GM23338 (cell line): ENCODE measurements at places on chromosomes 6 and 20.

DNA sequence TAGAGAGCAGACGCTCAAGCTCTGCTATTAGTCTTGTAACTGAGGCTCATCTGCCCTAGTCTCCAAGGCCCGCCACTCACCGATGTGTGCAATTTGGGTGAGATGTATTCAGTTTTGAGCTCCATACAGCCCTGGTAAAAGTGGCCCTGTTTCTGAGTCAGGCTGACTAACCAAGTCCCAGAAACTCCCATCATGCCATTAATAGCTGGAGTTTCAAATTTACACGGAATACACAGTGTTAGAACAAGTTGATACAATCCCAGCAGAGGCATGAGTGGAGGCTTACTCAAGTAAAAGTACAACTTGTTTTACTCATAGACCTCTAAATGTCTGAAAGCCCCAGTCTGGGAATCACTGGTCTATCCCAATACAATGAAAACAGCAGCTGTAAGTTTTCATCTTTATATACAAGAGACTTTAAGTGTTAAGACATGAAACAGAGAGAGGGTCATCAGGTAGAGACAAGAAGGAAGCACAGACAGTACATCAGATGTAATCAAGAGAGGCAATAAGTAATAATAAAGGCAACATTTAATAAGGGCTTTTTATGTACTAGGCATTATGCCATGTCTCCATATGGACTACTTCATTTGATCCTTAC lies 42.4 kb downstream of the RTN4IP1 start:
- no peak for DNase-seq

DNA sequence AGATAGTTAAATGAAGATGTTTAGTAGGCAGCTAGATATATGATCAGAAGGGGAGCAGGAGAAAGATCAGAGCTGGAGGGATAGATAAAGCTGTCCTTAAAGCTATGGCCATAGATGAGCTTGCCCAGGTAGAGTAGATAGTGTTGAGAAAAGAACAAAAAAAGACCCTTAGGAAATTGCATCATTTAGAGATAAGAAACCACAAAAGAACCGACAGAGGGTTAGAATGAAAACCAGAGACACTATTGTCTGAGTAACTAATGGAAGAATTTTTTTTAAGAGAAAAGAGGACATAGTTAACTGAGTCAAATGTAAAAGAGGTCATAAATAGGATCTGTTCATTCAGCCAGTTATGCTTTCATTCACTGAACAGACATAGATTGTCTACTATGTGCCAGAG lies 101.8 kb downstream of the TNFAIP3 start:
- no peak for DNase-seq

DNA sequence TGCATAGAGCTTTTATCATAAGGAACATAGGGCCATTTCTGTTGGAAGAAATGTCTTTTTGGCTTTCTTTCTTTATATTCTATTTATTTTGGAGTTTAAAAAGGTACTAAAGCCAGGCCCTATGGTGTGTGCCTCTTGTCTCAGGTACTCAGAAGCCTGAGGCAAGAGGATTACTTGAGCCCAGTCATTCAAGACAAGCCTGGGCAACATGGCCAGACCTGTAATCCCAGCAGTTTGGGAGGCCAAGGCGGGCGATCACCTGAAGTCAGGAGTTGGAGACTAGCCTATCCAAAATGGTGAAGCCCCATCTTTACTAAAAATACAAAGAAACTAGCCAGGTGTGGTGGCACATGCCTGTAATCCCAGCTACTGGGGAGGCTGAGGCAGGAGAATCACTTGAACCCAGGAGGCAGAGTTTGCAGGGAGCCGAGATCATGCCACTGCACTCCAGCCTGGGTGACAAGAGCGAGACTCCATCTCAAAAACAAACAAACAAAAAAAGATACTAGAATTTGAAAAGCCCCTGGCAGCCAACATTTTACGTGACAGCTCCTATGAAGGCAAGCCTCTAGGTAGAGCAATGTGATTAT lies 80.0 kb downstream of the CBFA2T2 start:
- no peak for DNase-seq

GRCh38 chr6:47163536-47163935 lies 121.4 kb upstream of the ADGRF1 start:
- no peak for DNase-seq

DNA sequence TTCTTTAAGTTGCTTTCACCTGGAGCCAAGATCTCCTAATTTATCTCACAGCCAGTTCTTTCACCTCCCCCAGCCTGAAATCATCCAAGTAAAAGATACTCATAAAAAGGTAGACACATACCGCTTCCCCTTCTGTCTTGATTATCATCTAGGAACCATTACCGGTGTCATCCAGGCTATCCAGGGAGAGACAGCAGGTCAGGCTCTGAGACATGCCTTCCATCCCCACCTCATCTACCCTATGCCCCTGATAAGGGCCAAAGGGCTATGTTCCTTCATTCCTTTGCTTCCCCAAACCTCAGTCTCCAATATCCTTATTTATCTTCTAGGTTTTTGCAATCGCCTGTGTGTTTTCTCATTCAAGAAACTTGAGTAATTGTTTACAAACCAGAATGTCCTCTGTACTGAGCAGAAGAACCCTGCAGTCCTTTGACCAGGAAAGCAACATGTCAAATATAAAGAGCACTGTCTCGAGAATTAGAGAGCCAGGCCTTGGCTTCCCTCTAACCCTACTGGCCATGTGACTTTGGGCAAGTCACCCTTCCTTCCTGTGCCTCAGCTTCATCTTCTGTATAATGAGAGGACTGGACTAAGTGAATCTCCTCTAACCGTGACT lies 41.0 kb downstream of the TNFRSF21 start:
- DNase-seq = no peak

GRCh38 chr20:37688093-37688492 lies 5.7 kb upstream of the CTNNBL1 start:
- no peak for DNase-seq

GRCh38 chr20:63005862-63006539 lies 763 bp downstream of the BHLHE23 start:
- DNase-seq = peak; percentile 74

DNA sequence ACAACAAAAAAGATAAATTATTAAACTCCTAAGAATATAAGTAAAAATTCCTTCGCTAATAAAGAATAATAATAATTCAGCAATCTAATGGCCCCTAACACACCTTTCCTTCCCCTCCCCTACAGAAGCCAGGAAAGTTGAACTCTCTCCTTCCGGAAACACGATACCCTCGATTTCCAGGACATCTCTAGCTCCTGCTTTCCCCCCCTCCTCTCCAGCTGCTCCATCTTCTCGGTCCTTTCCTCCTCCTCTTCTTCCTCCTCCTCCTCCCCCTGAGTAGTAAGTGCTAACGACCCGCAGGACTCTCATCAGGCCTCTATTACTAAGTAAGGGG lies 603 bp downstream of the TASP1 start:
- peak; percentile 63 for DNase-seq

DNA sequence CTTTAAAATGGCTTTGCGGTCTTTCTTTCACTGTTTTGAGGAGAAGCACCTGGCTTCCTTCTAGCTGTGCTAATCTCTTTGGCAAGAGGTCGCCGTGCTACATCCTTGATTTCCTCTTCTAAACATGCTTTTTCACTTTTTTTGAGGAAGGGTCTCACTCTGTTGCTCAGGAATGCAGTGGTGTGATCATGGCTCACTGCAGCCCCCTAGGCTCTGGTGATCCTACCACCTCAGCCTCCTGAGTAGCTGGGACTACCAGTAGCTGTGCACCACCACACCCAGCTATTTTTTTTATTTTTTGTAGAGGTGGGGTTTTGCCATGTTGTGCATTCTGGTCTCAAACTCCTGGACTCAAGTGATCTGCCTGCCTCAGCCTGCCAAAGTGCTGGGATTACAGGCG lies 40.5 kb downstream of the RSPH3 start:
- no peak for DNase-seq

DNA sequence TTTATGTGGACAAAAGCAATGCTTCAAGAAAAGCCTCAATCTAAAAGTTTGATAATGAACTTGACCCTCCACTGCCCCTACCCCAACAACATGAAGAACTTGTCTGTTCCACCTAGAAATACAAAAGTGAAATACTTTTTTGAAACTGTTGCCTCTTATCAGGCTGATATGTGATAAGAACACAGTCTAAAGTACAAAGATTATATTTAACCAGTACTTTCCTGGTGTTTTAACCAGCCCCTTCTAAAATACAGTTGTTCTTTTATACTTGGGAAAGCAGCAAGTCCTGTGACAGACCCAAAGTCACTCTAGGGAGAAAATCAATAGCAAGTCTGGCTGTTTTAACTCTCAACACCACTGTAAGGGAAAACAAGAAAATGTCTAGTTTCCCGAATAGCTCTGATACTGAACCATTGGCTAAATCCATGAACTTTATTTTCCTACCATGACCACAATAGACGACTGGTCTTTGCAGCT lies 6.6 kb downstream of the OARD1 start:
- DNase-seq = no peak

GRCh38 chr20:16542477-16542876 lies 30.8 kb downstream of the KIF16B start:
- no peak for DNase-seq
